ENCODE measurements at places on chromosomes 7 and 10.

DNA sequence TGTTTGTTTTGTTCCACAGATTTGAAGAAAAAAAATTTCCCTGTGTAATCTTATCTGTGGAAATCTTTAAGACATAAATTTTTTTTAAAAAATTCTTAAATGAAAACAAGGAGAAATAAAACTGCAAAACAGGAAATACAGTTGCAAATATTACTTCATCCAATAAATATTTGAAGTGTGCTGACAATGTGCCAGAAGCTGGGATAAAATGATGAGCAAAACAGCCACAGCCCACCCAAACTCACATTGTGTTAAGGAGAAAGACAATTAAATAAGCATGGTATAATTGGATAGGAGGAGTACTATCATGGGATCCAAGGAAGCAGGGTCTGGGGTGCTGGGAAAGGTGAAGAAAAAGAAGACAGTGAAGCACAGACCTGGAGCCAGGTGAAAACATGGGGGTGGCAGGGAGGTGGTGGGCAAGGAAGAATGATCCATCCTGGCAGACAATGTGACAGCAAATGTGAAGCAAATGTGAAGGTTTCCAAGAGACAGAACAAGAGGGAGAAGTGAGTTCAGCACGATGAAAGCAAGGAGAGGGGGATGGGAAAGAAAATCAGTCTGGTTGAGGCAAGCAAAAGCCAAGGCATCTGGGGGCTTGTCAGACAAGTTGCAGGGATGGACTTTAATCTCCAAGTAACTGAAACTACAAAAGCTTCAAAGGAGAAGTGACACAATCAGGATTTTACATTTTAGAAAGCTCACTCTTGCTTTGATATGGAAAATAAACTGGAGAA is 135.9 kb downstream of the HIBADH start:
- DNase-seq, result no peak

- no peak for DNase-seq
Measured at GRCh38 chr10:37067576-37067975, 57.8 kb upstream of the ANKRD30A start.

GRCh38 chr10:31051703-31052102 is 20.0 kb upstream of the ZNF438 start:
- DNase-seq, result no peak

- DNase-seq, result no peak
Measured at GRCh38 chr7:97512441-97513207, 219.3 kb upstream of the TAC1 start.

DNA sequence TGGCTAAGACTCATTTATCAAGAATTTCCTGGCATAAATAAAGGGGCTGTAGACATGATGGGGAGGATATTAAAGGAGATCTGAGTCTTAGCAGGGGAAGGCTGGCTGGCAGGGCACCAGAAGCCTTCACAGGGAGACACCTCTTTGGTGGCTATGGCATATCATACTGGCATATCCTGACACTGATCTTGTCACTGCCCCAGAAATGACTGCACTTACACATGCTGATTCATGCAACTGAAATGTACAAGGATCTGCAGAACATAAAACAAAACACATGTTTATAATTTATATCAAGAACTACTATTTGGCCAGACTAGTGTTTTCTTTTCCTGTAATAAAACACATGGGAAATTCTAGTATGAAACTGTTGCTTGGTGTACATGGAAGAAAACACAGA is 5.5 kb upstream of the LIPN start:
- DNase-seq, result no peak

GRCh38 chr7:114979803-114980507 is 58.1 kb downstream of the MDFIC start:
- DNase-seq, result no peak

GRCh38 chr7:51219261-51219988 is 97.2 kb downstream of the COBL start:
- DNase-seq, result no peak

DNA sequence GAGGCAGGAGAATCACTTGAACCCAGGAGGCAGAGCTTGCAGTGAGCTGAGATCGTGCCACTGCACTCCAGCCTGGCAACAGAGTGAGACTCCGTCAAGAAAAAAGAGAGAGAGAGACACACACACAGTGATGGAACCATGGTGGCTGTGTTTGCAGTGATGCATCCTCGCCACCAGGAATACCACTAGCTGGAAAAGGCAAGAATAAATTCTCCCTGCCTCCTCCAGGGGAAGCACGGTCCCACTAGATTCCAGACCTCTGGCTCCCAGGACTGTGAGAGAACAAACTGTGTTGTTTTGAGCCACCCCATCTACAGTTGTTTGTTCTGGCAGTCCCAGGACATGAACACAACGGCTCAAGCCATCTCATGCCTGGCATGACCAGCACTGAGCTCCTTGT is 320.3 kb upstream of the FOXK1 start:
- DNase-seq, result no peak

- peak; percentile 69 for DNase-seq
Measured at GRCh38 chr7:134886353-134887057, 99.8 kb upstream of the AGBL3 start.

DNA sequence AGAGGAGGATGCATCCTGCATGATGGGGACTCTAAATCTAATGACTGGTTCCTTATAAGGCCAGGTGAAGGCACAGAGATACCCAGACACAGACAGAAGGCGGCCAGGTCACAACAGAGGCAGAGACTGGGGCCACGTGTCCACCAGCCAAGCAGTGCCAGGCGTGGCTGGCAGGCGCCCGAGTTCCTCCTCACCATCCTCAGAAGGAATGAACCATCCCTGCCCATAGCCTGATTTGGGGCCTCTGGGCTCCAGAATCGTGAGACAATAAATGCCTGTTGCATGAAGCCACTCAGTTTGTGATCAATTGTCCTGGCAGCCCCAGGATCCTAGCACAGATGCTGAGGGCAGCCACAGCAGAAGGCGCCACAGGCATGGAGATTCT is 69.0 kb upstream of the TNRC18 start:
- no peak for DNase-seq

- DNase-seq, result peak; percentile 56
Measured at GRCh38 chr7:113086431-113086888, at the start of gene GPR85. Gene GPR85, minus strand, starts transcription at chr7:113086827. Its CDS starts 2,106 bp downstream, at chr7:113084721.

GRCh38 chr10:75466001-75466400 is 34.6 kb downstream of the LRMDA start:
- no peak for DNase-seq

GRCh38 chr10:1577373-1577770 is 160.0 kb downstream of the ADARB2 start:
- peak; percentile 45 for DNase-seq

DNA sequence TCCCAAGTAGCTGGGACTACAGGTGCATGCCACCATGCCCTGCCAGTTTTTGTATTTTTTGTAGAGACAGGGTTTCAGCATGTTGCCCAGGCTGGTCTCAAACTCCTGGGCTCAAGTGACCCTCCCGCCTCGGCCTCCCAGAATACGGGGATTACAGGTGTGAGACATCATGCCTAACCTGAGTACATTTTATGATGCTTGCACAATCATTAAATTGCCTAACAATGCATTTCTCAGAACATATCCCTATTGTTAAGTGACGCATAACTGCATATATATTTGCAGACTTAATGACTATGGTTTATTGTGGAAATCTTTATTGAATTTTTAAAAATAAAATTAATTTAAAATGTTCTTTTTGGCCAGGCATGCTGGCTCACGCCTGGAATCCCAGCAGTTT is 30.7 kb downstream of the INA start:
- no peak for DNase-seq

DNA sequence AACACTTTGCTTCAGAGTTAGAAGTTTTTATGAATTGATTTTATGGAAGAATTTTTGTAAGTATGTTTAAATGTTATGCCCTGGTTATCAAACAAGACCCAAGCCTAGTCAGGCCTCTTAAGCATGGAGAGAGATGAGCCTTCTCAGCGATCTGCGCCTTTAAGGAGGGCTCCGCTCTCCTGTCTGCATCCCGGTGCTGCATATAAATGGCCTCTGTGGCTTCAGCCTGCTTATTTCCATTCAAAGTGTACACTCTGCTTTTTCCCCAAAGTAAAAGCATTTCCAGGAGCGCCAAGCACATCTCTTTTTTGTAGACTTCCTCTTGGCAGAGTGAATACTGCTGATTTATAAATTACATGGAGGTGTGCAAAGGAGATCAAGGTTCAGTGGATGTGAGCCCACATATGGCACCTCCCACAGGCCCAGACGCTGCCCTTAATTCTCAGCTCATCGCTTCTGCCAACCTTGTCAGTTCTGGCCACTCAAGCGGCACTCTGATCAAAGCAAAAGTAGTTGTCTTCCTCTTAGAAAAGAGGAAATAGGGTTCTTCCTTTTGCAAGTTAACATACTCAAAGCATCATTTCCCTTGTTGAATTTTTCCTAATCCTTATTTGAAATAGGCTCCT is 70.0 kb upstream of the SFMBT2 start:
- DNase-seq, result no peak

DNA sequence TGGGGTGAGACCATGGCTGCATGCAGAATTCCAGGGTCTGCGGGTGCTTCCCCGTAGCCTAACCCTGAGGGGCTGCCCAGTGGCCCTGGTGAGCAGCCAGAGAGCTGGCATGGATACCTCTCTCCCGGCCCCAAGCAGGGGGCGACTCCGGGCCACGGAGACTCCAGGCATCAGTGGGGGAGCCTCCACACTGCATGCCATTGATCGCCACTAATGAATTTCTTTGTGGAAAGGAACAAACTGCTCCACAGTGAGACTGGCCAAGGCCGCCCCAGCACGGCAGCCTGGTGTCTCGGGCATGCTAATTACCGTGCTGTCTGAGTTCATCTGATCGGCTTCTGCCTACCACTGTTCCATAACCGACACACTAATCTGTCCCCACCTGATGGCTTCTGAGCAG is 184.4 kb downstream of the GRID1 start:
- no peak for DNase-seq

DNA sequence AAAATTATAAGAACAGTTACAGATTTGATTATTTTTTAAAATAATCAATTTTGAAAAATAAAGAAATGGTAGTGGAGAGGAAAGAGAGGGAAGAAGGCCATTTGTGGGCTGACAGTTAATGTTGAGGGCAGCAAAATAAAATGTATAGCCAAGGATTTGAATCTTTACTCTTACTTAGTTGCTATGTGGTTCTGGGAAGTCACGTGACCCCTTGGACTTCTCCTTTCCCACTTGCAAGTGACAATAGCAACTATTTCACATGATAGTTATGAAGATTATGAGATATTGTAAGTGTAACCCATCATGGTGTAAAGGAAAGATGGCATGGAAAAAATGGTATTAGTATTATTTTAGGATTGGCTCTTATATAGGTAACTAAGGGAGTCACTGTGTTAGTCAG is 567.3 kb upstream of the GHITM start:
- DNase-seq, result no peak

GRCh38 chr7:28608731-28609130 is 196.4 kb downstream of the CREB5 start:
- no peak for DNase-seq

- DNase-seq, result no peak
Measured at GRCh38 chr10:114307731-114308130, 68.7 kb downstream of the VWA2 start.

DNA sequence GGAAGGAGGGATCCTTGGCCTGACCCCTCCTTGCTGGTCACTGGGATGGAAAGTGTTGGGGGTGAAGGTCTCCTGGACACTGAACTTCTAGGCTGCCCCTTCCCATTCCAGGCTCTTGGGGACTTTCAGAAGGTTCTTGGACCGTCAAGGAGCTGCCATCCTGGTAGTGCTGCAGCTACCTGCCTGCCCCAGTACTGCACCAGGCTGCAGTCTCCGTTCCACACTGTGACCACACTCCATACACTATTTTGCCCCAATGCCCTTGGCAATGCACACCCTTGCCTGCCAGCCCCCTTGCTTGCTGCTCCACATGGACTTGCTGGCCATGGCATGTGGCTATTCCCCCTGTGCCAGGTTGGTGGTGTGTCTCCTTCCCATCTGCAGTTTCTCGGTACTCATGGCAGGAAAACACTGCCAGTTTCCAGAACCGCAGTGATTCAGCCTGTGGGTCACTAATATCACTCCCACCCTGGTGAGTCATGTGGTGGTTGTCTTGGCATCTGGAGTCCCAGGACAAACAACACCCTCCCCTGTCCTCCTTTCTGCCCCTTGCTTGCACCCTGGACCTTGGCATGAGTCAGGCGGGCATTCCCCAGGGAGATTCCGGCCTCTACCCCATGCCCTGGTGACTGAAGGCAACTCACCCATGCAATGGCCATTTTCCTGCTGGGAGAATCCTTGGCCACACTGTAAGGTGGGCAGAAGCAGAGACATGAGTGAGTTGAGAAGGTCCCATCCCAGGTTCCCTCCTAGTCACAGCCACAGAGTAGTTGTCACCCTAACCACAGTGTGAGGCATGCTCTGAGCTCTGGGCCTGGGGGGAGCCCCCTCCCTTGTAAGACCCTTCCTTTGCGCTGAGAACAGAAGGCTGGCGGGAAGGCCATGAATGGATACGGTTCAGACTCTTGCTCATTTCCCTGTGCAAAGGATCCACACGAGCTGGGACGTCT is 32.8 kb downstream of the GOLGA7B start:
- no peak for DNase-seq

DNA sequence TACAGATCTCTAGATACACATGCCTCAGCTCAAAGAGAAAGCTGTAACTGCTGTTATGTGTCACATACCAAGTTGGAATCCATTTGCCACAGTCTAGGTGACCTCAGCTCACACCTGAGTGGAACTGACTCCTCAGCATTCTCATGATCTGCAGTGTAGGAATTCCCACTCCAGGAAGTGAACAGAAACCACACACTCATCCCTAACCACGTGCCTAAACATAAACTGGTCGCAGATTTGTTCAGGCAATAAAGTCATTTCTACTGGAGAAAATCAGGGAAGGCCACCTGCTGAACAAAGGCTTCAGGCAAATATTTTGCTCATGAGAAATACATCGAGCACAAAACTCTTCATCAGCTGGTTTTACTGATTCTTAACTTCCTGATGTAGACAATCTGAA is 23.0 kb upstream of the ZMYND11 start:
- DNase-seq, result no peak
